Myocyte (in vitro differentiated cells): ENCODE measurements at places on chromosomes 11 and 22. TPM values are rescaled to one million over a fixed set of nuclear protein-coding genes. Genes with fewer than 3 reads are reported as not detected.

The CCDC73 gene
- not detected in 2 replicates for total RNA-seq

The SMC1B gene
- total RNA-seq: not detected in 2 replicates

The SYT13 gene
- 0.05 TPM in 1 of 2 replicates, not detected in the other for total RNA-seq

The AIFM3 gene
- total RNA-seq: 0.13 TPM in 1 of 2 replicates, not detected in the other

The EEF1G gene
- 1,484 and 1,704 TPM in 2 replicates for total RNA-seq

DNA sequence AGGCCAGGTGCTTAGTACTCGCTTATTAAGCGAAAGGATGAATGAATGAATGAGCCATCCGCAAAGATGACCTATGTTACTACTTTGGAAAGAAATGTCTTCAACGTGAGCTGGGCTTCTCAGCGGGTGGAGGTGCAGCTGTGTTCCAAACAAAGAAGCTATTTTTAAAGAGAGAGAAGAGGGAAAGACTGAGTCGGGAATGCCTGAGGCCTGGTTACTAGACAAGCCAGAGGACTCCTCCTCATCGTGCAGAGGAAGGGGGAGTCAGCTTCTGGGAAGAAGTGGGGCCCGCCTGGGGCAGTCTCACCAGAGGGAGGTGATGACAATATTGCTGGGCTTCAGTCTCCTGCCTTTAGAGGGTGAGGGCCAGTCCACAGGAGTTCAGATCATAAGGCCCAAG, 30.4 kb upstream of the CD5 start:
- peak; percentile 67 for DNase-seq

- DNase-seq: no peak
These were observed 32.2 kb upstream of the TRIM29 start for GRCh38 chr11:120169981-120170698.

- DNase-seq: no peak
These were observed 7.4 kb downstream of the MOB2 start for GRCh38 chr11:1479006-1479677.

- no peak for DNase-seq
These were observed 45.8 kb upstream of the FGF3 start for GRCh38 chr11:69864686-69865661.

GRCh38 chr22:30209642-30210041, 36.9 kb downstream of the LIF start:
- no peak for DNase-seq
